ENCODE measurements at places on chromosomes 3 and 15. TPM values are rescaled to one million over a fixed set of nuclear protein-coding genes. Genes with fewer than 3 reads are reported as not detected.

DNA sequence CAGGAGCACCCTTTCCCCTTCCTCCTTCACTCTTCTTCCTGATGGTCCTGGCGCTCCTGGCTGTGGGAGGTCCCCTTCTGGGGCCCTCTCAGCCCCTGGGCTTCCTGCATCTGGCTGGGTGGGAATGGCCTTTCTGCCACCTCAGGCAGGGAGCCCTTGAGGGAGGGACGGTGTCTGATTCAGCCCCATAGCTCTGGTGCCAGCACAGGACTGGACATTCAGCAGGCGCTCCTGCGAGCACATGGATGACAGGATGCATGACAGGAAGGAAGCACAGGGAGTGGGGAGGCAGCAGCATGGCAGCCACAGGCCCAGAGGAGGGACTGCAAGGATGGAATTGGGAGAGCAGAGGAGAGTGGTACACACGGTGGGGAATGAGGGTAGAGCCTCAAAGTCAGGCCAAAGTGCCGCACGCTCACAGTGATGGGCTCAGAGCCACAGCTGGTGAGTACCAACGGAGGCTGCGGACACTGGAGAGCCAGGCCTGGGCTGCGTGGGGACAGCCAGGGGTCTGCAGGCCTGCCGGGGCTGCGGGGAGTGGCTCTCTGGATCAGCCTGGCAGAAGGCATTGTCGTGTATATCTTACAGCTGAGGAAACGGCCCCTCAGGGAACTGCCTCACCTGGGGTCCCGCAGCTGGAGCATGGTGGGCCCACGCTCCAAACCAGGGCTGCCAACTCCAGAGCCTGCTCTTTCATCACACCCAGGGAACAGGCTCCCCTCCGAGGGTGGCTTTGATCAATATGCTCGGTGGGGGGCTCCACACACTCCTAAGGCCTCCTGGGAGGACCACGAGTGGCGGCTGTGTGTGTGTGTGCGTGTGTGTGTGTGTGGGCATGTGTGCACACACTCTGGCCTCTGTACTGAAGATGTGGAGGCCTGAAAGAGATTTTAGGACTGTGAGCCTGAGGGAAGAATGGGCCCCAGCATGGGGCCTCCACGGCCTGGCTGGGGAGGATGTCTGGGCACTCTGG, 51.4 kb upstream of the CTSH start:
- DNase-seq = no peak

DNA sequence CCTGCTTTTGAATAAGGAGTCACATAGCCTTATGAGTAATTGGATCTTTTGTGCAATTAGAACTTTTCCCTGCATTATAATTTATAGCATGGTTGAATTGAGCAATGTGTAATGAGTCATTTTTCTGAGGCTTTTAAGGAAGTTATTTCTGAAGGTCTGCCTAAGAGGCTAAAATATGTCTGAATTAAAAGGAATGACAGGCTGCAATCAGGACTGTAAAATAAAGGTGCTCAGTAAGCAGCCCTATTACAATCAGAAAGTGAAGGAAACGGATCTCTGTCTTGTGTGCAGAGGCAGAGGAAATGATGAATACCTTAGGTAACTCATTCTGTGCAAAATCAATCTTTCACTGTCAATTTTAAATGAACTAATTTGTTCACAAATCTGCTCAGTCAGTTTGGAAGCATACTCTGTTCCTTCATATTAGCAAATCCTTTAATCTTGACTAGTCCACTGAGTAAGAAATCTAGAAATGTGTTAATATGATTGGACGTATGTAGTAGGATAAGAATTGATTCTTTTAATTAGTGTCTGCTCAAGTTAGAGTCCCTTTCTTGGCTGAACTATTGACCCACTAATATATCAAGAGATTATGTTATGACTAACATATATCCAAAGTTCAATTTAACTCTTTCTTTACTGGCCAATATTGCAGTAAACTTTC, 290.1 kb downstream of the ZIC1 start:
- DNase-seq = no peak

DNA sequence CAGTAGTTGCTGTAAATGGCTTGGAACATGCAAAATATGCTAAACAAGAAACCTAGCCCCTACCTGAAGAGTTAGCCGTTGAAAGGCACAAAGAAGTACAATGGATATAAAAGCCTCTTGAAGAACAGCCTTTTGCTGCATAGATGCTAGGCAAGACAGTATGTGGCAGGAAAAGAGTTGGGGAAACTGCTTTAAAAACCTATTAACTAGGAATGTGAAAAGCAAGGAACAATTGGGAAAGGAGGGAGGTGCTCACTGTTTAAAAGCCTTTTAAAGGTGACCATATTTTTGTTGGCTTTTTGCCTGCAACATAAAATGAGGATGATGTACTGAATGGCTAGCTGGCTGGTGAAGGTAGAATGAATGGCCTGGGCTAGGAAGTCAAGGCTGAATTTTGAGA, 24.5 kb upstream of the SOX2 start:
- no peak for DNase-seq

DNA sequence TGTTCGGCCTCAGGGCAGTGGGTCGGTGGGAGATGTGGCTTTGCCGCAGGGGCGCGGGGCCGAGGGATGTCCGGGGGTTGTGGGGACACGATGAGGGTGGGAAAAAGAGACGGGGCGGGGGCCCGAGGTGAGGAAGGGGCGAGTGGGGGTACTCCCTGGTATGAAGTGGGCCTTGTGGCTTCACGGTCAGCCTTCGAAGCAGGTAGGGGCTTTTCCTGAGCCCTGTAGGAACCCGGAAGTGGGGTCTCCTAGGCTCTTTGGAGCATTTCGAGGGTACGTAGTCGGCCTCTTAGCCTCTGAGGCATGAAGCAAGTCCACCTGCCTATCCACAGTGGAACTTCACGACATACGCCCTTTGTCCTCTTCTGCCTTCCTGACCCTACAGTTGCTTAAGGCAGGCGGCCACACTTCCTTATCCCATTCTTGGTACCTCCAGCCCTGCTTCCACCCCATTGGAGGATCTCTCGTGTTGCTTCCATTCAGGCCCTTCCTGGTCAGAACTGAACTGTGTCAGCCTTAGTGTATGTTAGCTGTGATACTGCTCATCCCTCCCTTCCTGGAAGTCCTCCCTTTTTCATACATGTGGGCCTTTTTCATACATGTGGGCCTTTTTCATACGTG, 389 bp downstream of the ARPC4 start:
- DNase-seq = no peak

- no peak for DNase-seq
Measured at GRCh38 chr15:58486062-58486461, 54.3 kb downstream of the LIPC start.

DNA sequence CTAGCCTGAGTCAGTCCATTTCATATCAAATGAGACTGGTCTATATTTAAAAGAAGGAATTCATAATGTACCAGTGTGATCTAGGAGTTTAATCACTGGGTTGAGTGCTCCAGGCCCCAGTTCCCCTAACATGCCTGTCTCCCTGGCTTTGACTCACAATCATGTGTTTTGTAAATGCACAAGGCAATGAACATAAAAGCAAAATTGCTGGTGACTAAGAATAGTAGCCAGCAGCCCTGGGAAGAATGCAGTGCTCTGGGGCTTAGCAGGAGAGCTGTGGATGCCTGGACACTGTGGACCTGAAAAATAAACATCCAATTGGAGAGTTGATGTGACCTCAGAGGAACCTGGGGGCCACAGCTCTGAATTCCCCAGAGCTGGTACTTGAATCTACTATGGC, 50.3 kb downstream of the SYNPR start:
- DNase-seq = no peak

- no peak for DNase-seq
Measured at GRCh38 chr3:101117980-101118379, 124.8 kb upstream of the ABI3BP start.

DNA sequence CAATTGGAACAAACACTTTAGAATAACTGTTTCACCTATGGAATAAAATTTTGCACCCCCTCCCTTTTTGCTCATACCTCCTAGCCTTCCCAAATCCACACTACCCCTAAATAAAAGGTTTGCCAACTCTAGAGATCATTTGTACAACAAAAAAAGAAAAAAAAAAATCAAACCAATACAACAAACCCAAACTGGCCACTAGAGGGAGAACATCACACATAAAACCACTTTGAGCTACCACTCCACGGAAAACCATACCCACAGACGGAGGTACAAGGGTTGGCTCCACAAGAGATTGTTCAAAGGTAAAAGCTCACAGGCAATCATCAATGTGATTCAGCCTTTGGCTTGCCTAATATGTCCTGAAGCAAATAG, 47.6 kb downstream of the SETMAR start:
- DNase-seq = no peak

- DNase-seq = no peak
Measured at GRCh38 chr3:184429786-184430185, 49.9 kb downstream of the CHRD start.

DNA sequence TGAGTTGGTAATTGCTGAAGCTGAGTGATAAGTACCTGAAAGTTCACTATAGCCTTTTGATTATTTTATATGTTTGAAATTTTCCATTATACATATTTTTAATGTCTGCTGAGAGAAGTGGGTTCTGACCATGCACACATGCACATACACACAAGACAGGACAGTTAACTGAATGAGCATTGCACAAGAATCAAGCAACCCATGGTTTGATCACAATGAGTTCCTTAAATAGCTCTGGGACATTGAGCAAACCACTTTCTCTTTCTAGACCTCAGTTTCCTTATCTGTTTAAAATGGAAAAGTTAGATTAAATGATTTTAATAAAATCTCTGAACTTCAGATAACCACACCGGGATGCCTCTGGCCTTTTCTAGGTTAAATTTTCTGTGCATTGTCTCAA, 26.7 kb downstream of the SNTN start:
- DNase-seq = no peak

DNA sequence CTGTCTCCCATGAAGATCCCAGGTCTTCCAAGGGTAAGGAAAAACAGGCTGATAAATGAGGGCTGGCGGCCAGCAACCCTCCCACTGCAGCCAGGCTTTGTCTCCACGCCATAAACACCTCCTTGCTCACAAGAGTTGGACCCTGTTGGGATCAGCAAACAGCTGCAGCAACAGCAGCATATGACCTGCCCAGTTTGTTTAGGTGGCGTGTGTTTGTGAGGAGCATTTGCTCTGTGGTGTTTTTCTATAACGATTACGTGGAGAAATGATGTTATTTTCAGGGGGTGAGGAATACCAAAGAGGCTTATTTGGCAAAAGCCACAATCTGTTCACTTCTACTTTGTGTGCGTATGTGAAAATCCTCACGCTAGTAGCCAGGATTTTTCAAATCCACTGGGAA, 58.5 kb downstream of the RFTN1 start:
- no peak for DNase-seq

DNA sequence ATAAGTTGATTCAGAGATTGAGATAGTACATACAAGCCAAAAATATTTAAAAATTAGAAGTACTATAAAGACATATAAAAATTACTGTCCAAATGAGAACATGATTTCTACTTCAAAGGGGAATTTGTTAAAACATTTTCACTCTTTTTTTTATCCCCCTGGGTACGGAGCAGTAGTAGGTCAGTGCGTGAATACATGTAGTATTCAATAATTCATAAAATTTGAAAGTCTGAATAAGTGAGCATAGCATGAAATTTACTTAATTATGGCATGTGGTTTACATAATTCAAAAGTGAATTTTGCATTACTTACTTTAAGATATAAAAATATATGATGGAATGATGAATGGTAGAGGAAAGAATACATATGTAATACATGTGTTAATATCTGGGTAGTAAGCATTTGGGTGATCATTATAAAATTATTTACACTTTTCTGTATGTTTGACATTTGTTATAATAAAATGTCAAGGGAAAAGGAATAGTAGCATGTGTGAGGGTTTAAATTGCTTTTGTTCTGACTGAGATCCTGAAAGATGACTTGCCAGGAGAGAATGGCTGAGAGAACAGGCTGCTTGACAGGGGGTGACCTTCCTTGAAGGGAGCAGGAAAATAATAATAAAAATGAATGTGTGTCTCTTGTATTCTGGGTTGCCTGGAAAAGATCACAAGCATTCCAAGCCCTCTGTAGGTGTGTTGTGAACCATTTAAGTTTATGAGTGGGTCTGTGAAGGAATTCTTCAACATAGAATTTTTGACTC, 1178.8 kb downstream of the ZPLD1 start:
- no peak for DNase-seq

STAG1 gene
- 83.7 TPM for total RNA-seq

CLDN16 gene
- total RNA-seq = not detected

UBAP1L gene
- 3.7 TPM for total RNA-seq

STRIT1 gene
- not detected for total RNA-seq

IQCF5 gene
- not detected for total RNA-seq

ALS2CL gene
- 22.9 TPM for total RNA-seq

SLC22A13 gene
- total RNA-seq = not detected
